ENCODE measurements at places on chromosomes 13 and 19.
A peak's percentile ranks its signal among the peaks of the same experiment; 100 is the strongest.

- H3K27ac ChIP-seq: no peak overlapping the region
- H3K27me3 ChIP-seq: no peaks in the 10 kb centered on the region
- H3K36me3 ChIP-seq: no peaks in the 10 kb centered on the region
- no peak for DNase-seq
Observed at GRCh38 chr19:38227287-38228004, 3.4 kb upstream of the DPF1 start.

DNA sequence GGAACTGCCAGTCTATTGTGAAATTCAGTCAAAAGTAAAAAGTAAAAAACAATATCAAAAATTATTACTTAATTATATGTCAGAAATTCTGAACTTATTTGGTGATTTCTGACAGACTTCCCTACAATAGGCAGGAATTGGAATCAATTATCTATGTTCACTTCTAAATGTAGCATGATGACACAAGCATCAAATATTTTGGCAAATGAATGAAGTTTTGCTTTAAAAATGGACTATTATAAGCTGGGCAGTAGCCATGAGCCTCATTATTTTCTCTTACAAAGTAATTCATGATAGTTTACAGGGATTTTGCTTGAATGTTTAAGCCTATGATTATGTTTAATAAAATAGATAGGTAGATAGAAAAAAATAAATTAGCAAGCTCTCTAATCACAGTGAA lies 582.6 kb downstream of the SLITRK6 start:
- no peak for DNase-seq
- no peak overlapping the region for H3K4me3 ChIP-seq
- no peaks in the 10 kb centered on the region for H3K36me3 ChIP-seq

GRCh38 chr19:6058518-6059201 lies 51.6 kb downstream of the RFX2 start:
- H3K4me3 ChIP-seq: no peak overlapping the region
- peaks cover 32% of the 10 kb centered on the region for H3K4me1 ChIP-seq
- H3K27ac ChIP-seq: peak overlapping the region; percentile 68
- DNase-seq: no peak
- H3K27me3 ChIP-seq: no peaks in the 10 kb centered on the region

DNA sequence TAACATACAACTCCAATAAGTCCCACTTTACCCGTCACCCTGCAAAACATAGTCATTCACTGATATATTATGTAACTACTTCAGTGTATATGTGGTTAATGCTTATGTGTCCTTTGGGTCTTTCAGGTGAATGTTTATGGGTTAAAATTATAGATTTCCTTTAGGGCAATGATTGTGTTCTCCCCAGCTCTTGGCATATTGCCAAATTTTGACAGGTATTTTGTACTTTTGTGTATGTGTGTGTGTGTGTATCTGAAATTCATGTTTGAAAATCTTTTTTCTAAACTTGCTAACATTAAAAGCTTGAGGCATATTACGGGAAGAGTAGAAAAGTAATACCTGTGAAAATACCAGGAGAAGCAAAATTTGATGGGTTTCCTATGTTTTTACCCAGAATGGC lies 8.2 kb downstream of the CDK8 start:
- no peak overlapping the region for H3K27ac ChIP-seq
- H3K4me1 ChIP-seq: no peaks in the 10 kb centered on the region
- no peak for DNase-seq

- no peak overlapping the region for H3K4me3 ChIP-seq
- H3K27me3 ChIP-seq: no peaks in the 10 kb centered on the region
- no peak overlapping the region for H3K27ac ChIP-seq
- no peak for DNase-seq
- peaks cover 6% of the 10 kb centered on the region for H3K4me1 ChIP-seq
Observed at GRCh38 chr19:519449-519865, 12.1 kb upstream of the CDC34 start.

- no peaks in the 10 kb centered on the region for H3K4me1 ChIP-seq
- H3K27ac ChIP-seq: no peak overlapping the region
- no peak for DNase-seq
- H3K27me3 ChIP-seq: no peaks in the 10 kb centered on the region
- no peak overlapping the region for H3K4me3 ChIP-seq
Observed at GRCh38 chr13:35908226-35908625, 223.0 kb downstream of the DCLK1 start.

GRCh38 chr13:71015516-71015915 lies 851.5 kb downstream of the DACH1 start:
- no peak for DNase-seq
- no peak overlapping the region for H3K27ac ChIP-seq
- no peaks in the 10 kb centered on the region for H3K36me3 ChIP-seq

DNA sequence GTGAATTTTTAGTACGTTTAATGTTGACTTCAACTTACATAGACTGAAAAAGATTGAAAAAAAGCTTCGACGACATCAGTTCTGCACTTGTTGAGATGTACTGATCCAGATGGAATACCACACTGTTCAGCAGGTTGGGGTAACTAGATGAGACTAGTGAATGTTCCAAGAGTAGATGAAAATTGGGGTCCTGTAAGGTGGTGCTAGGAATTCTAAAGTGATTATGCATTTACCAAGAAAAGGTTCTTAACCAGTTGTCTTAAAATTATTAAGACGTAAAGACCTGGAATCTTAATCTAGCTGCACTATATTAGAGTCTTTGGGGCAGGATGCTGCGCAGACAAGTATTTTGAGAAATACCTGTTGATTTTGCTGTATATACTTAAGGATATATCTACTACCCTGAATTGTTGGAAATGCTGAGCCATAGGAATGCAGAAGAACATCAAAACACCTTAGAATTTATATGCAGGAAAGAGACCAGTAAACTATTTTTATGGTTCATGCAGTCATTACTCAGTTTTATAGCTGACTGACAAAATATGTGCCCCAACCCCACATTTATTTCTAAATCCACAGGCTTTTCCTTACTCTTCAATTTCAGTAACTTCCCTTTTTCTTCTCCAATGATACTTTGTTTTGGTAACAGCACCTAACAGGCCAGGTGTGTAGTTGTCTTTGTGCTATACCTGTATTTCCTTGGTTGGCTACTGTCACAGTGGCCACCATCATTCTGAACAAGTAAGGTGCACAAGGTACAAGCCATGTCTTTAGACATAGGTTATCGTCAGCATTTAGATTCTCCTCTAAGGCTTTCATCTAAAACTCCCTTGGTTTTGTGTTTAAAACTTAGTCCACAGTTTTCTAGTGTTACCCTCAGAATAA lies 8.6 kb downstream of the MIR17HG start:
- H3K27ac ChIP-seq: no peak overlapping the region
- H3K4me1 ChIP-seq: peaks cover 2% of the 10 kb centered on the region
- DNase-seq: no peak
- no peak overlapping the region for H3K4me3 ChIP-seq
- peaks cover 69% of the 10 kb centered on the region for H3K36me3 ChIP-seq

DNA sequence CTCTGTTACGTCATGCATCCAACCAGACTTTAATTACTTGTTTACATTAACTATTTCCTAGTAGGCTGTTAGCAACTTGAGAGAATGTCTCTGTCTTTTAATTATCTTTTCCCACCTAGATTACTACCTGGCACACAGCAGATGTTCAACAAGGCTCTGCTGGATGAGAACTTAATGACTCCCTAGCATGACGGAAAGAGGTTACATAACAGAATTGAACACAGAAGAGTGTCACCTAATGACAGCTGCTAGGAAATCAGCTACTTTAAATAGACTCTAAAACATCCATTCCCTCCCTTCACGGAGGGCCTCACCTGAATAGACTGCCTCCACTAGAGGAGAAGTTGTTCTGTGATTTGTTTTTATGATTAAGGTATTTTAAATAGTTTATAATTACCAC lies 110.8 kb downstream of the TEX29 start:
- H3K36me3 ChIP-seq: no peaks in the 10 kb centered on the region
- H3K27ac ChIP-seq: no peak overlapping the region
- H3K4me3 ChIP-seq: no peak overlapping the region
- no peaks in the 10 kb centered on the region for H3K4me1 ChIP-seq

- H3K27ac ChIP-seq: no peak overlapping the region
- H3K27me3 ChIP-seq: no peaks in the 10 kb centered on the region
- H3K36me3 ChIP-seq: no peaks in the 10 kb centered on the region
- no peak for DNase-seq
- no peak overlapping the region for H3K4me3 ChIP-seq
Observed at GRCh38 chr13:62537593-62537992, 1121.9 kb upstream of the PCDH20 start.

GRCh38 chr19:11041966-11042627 lies 47.2 kb upstream of the LDLR start:
- no peaks in the 10 kb centered on the region for H3K27me3 ChIP-seq
- no peak overlapping the region for H3K27ac ChIP-seq

DNA sequence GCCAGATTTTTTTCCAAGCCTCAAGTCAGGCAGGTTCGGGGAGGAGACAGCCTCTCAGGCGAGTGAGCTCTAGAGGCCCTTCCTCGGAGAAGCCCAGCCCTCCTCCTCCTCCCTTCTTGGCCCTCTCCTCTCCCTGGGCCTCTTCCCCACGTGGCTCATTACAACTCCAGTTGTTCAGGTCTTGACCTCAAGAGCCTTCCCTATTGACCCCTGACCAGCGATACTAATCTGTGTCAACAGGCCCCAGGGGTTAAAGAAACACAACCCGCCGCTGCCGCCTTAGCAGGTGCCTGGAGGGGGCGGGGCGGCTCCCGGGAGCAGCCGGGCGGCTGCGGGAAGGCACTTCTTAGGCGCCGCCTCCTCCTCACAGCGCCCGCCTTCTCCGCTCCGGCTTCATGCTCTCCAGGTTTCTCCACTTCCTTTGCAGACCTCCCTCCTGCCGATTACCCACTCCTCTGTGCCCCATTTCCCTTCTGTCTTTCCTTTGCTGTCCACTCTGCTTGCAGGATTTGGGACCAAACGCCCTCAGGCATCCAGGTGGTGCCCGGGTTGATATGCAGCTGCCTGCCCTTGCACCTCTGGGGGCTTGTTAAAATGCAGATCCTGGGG lies 51.0 kb downstream of the LYL1 start:
- no peaks in the 10 kb centered on the region for H3K27me3 ChIP-seq
- H3K36me3 ChIP-seq: peaks cover 3% of the 10 kb centered on the region
- H3K4me1 ChIP-seq: peaks cover 60% of the 10 kb centered on the region
- DNase-seq: no peak

DNA sequence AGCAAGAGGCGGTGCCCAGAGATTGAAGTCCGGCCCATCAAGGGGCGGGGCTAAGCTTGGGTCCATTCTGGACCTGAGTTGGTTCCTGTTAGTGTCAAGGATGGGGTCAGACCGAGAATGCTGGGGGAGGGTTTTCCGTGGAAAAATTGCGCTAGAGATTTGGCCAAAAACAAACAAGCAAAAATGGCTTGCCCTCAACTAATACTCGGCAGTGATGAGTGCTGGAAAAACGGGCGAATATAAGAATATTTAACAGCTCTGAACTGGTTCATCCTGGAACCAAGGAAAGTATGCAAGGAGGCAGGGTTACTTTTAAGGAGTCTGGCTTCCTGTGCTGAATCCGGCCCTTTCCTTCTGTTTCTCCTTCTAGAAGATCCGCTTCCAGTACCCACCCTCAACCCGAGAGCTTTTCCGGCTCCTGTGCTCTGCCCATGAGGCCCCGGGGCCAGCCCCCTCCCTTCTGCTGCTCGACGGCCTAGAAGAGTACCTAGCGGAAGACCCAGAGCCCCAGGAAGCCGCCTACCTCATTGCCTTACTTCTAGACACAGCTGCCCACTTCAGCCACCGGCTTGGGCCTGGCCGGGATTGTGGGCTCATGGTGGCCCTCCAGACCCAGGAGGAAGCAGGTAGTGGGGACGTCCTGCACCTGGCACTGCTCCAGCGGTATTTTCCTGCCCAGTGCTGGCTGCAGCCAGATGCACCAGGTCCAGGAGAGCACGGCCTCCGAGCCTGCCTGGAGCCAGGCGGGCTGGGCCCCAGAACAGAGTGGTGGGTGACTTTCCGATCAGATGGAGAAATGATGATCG lies 880 bp downstream of the SWSAP1 start:
- no peaks in the 10 kb centered on the region for H3K27me3 ChIP-seq
- H3K36me3 ChIP-seq: no peaks in the 10 kb centered on the region
- peak overlapping the region; percentile 62 for H3K4me3 ChIP-seq
- H3K4me1 ChIP-seq: peaks cover 16% of the 10 kb centered on the region
- DNase-seq: peak; percentile 60
- peak overlapping the region; percentile 88 for H3K27ac ChIP-seq

- H3K36me3 ChIP-seq: no peaks in the 10 kb centered on the region
- H3K27me3 ChIP-seq: no peaks in the 10 kb centered on the region
- no peak for DNase-seq
- H3K4me1 ChIP-seq: peaks cover 8% of the 10 kb centered on the region
- no peak overlapping the region for H3K4me3 ChIP-seq
- peak overlapping the region; percentile 58 for H3K27ac ChIP-seq
Observed at GRCh38 chr13:31485183-31485582, 254.1 kb upstream of the RXFP2 start.

- no peak for DNase-seq
- H3K4me3 ChIP-seq: no peak overlapping the region
- no peaks in the 10 kb centered on the region for H3K4me1 ChIP-seq
- H3K36me3 ChIP-seq: no peaks in the 10 kb centered on the region
Observed at GRCh38 chr13:74816737-74817136, 665.2 kb downstream of the TBC1D4 start.

GRCh38 chr19:48999481-49000325 lies 6.0 kb downstream of the RUVBL2 start:
- no peak overlapping the region for H3K4me3 ChIP-seq
- peak; percentile 65 for DNase-seq
- peaks cover 14% of the 10 kb centered on the region for H3K36me3 ChIP-seq
- peaks cover 7% of the 10 kb centered on the region for H3K4me1 ChIP-seq

GRCh38 chr13:42320375-42320787 lies 48.4 kb downstream of the AKAP11 start:
- peaks cover 38% of the 10 kb centered on the region for H3K36me3 ChIP-seq
- H3K4me1 ChIP-seq: no peaks in the 10 kb centered on the region
- no peak overlapping the region for H3K27ac ChIP-seq
- DNase-seq: no peak
- H3K27me3 ChIP-seq: no peaks in the 10 kb centered on the region
- H3K4me3 ChIP-seq: no peak overlapping the region

GRCh38 chr19:2668175-2668763 lies 34.2 kb downstream of the GNG7 start:
- H3K4me1 ChIP-seq: no peaks in the 10 kb centered on the region
- no peaks in the 10 kb centered on the region for H3K27me3 ChIP-seq
- no peak overlapping the region for H3K27ac ChIP-seq
- H3K4me3 ChIP-seq: no peak overlapping the region

GRCh38 chr19:58058467-58058866 lies 615 bp upstream of the ZNF135 start:
- no peaks in the 10 kb centered on the region for H3K36me3 ChIP-seq
- H3K4me3 ChIP-seq: no peak overlapping the region
- no peak overlapping the region for H3K27ac ChIP-seq

GRCh38 chr13:51432576-51432975 lies 20.3 kb downstream of the INTS6 start:
- H3K4me1 ChIP-seq: no peaks in the 10 kb centered on the region
- no peaks in the 10 kb centered on the region for H3K27me3 ChIP-seq
- H3K36me3 ChIP-seq: peaks cover 38% of the 10 kb centered on the region
